ENCODE measurements at places on chromosomes 6 and 20.

- DNase-seq: no peak
Measured at GRCh38 chr6:12955956-12956355, 239.4 kb downstream of the PHACTR1 start.

- no peak for DNase-seq
Measured at GRCh38 chr6:46276576-46277142, 105.9 kb upstream of the ENPP5 start.

GRCh38 chr6:136763716-136764516, 28.4 kb downstream of the MAP3K5 start:
- no peak for DNase-seq

GRCh38 chr6:35435074-35435837, 16.9 kb upstream of the FANCE start:
- no peak for DNase-seq

- DNase-seq: no peak
Measured at GRCh38 chr20:59992526-59993084, 34.4 kb downstream of the CDH26 start.

Data from smooth muscle cell of the brain vasculature (primary cell).